Glutamatergic neuron (in vitro differentiated cells): ENCODE measurements at places on chromosomes 7 and 10. TPM values are rescaled to one million over a fixed set of nuclear protein-coding genes. Genes with fewer than 3 reads are reported as not detected.

GRCh38 chr7:1762238-1762945 is 92.3 kb downstream of the ELFN1 start:
- DNase-seq: no peak

DNA sequence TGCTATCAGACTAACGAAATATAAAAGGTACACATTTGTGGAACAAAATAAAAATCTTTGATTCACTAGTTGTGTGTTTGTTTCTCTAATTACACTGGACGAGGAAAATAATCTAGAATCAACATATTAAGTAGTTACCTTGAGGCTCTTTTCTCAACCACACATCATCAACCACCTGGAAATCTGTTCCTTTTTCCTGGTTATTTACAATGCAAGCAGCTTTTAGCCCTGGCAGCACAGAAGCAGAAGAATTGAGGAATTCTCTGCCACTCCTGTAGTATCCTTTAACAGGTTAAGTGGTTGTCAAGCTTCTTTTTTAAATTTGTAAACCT is 23.7 kb downstream of the NUP42 start:
- no peak for DNase-seq

- no peak for DNase-seq
Measured at GRCh38 chr7:25849500-25850184, 302.4 kb upstream of the NFE2L3 start.

- no peak for DNase-seq
Measured at GRCh38 chr10:31476088-31476487, 157.1 kb downstream of the ZEB1 start.

GRCh38 chr10:124521429-124521871 is 59.8 kb downstream of the LHPP start:
- no peak for DNase-seq

OR2A7 gene
- total RNA-seq: 0.22 TPM

DNA sequence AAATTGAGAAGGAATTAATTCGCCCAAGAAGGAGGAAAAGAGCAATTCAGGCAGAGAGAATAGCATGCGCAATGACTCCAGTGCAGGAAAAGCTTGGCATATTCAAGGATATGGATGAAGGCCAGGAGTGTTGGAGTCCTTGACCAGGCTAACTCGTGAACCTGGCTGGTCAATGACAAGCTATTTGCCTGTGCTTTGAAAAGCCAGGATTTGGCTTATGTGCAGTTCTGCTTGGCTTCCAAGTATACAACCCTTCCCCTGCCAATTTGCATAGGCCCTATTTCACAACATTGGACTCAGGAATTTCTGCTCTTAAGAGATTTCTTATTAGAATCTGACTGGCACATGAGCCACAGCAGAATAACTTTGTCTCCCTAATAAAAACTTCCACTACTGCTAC is 72.3 kb upstream of the SP8 start:
- no peak for DNase-seq

STEAP4 gene
- total RNA-seq: not detected

DNA sequence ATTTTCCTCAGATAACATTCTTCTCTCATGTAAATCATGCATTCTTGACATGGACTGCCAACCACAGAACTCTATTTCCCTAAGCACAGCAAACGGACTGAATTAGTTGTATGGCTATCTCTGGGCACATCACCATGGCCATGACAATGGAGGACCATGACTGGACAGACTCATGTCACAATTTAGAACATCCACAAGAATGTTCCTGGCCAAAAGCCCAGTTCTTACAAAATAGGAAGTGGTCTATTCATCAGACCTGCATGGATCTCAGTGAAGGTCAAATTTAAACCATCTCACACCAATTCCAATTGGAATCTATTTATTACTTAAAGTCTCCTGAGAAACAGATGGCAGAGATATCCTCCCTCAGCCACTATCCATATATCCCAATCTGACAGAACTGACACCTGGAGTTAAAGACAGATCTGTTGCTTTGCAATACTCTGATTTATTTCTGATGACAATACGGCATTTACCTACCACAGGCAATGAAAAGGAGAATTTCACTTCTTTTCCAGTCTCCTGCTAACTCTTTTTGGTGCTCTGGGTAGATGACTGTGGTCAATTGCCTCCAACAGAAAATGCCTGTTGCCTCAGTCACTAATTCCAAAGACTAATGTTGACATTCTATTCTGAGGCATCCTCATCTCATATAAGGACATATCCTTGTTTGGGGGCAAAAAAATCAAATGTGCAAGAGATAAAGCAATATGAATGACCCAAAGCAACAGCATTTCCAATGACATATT is 254.8 kb downstream of the HTR7 start:
- no peak for DNase-seq

MACC1 gene
- 0.29 TPM for total RNA-seq

HOXA2 gene
- not detected for total RNA-seq

- DNase-seq: peak; percentile 14
Measured at GRCh38 chr10:100808876-100809275, 63.5 kb downstream of the PAX2 start.

- DNase-seq: no peak
Measured at GRCh38 chr7:69610374-69611084, 12.3 kb downstream of the AUTS2 start.

DNA sequence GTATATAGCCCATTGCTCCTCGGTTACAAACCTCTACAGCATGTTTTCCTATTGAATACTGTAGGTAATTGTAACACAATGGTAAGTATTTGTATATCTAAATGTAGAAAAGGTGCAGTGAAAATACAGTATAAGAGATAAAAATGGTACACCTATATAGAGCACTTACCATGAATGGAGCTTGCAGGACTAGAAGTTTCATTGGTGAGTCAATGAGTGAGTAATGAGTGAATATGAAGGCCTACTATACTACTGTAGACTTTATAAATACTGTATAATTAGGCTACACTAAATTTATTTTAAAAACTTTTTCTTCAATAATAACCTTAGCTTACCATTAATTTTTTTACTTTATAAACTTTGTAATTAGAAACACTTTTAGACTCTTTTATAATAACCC is 239.7 kb downstream of the CDK14 start:
- no peak for DNase-seq

MPP7 gene
- total RNA-seq: 19.0 TPM

DNA sequence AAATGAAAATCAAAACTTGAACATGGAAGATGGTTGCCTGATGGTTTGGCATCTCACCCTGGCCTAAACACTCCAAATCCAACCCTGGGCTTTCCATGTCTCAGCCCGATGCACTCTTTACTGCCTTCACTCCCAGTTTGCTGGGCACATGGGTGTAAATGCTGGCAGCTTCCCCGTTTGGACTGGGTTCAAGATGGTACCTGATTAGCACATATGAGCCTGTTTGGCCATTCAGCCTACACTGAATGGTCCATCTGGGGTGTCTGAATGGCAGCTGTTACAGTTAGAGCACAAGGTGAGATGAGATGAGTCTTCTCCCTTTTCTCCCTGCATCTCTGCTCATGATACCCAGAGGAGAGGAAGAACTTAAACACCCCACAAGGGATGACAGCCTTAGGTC is 37.1 kb downstream of the ATXN7L1 start:
- no peak for DNase-seq

CNPY1 gene
- not detected for total RNA-seq

DNA sequence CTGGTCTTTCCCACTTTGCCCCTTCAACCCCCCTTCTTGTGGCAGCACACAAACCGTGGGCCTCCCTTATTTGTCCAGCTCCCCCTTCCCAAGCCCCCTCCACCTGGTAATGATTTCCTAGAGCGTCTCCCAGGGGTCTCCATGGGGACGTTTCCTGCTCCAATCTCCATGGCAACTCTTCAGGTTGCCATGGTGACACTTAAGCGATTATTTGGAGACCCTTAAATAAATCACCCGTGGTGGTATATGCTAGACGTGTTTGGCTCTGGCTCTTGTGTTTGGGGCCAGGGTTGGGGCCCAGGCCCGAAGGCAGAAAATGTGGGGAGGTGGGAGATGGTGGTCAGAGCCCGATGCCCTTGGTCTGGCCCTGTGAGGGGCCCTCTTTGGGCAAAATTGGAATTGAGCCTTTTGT is 41.1 kb upstream of the DLG5 start:
- peak; percentile 26 for DNase-seq

DNA sequence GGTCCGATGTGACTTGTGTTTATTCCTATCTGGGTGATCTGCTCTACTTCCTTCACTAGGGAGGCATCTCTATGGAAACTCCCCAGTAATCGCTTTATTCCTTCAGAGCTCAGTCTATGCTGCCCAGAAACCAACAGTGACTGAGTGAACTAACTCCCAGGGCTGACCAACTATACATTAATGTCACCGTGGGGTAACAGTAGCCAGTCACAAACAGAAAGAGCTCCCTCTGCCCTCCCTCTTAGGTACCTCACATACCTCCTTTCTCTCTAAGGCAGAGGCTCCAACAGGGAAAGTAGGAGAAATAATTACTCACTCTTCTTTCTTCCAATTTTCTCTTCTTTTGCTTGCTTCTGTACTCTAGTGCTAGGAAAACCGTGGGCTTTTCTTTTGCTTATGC is 855.0 kb downstream of the REEP3 start:
- no peak for DNase-seq

NEBL gene
- 0.74 TPM for total RNA-seq

GRCh38 chr7:36677769-36678437 is 46.4 kb downstream of the AOAH start:
- no peak for DNase-seq

SEMA3A gene
- total RNA-seq: 16.3 TPM

DNA sequence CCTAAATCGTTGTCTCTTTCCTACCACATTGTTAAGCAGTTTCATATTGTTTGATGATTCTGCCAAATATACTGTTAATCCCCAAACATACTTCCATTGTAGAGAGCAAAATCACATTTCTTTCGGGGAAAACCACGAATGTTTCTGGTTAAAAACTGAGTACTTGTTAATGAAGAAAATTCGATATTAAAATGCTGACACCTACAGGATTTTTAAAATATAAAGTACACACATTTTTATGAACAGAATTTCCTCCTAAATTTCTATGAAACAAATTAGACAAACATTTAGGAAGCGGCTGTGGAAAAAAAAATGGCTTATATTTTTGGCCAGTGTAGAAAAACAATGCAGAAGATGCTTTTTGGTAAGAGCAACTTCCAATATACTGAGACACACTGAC is 68.8 kb downstream of the IDE start:
- no peak for DNase-seq

CAMK2B gene
- 55.1 TPM for total RNA-seq

HNRNPH3 gene
- 194 TPM for total RNA-seq

DNA sequence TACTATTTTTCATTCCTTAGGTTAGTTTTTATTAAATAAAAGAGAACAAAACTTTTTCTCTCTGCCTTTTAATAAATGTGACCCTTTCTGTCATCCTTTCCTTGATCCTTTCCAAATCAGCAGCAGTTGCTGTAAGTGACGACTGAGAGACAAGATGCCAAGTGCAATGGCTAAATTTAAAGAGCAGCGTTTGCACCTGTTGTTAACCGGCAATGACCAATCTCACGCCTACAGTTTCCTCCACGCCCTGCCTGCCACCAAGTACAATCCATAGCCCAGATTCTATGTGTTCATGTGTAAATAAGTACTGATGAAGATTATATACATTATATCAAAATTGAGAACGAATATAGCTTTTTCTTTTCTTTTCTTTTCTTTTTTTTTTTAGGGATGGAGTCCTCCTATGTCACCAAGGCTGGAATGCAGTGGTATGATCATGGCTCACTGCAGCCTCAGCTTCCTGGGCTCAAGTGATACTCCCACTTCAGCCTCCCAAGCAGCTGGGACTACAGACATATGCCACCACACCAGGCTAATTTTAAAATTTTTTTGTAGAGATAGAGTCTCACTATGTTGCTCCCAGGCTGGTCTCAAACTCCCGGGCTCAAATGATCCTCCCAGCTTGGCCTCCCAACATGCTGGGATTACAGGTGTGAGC is 6.5 kb upstream of the MCU start:
- DNase-seq: no peak

- no peak for DNase-seq
Measured at GRCh38 chr7:35035511-35035961, 1.7 kb downstream of the DPY19L1 start.

FKBP9 gene
- total RNA-seq: 90.7 TPM

PAPOLB gene
- total RNA-seq: 1.2 TPM

DNA sequence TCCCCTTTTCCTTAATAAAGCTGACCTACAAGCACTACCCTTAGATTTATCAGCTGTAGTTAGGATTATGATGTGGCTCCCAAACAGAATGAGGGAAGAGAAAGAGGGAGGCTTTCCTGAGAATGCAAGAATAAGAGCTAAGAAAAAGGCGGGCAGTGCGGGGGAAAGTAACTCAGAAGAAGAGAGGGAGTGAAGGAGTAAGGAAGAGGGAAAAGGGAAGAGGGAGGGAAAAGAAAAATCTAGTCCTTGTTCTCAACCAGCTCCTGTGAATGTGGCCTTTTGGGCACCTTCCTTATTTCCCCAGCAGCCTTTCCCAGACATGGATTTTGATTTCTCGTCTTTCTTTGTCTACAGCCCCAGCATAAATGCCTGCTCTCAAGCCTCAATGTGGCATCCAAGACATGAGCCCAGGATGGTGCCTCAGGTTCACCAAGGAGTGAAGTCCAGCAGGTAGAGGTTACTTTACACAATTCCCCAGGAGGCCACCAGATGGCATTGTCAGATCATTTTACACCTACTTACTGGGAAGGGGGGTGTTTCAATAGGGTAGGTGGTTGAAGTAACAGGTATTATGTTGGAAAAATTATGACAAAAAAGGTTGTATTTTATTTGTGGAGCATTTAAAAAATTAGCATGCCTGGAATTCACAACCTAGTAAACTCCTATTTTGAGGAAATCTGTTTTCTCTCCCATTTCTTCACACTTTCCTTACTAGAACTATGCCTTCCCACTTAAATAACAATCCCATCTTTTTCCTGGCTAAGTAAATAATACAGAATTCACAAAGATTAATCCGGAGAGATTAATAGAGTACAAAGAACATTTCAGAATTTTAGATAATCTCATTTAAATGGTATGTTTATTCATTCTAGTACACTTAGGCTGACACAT is 106.5 kb downstream of the HTR7 start:
- DNase-seq: peak; percentile 56

GRCh38 chr10:28470873-28471651 is 61.9 kb upstream of the WAC start:
- DNase-seq: no peak

PNLIPRP1 gene
- total RNA-seq: not detected

DNA sequence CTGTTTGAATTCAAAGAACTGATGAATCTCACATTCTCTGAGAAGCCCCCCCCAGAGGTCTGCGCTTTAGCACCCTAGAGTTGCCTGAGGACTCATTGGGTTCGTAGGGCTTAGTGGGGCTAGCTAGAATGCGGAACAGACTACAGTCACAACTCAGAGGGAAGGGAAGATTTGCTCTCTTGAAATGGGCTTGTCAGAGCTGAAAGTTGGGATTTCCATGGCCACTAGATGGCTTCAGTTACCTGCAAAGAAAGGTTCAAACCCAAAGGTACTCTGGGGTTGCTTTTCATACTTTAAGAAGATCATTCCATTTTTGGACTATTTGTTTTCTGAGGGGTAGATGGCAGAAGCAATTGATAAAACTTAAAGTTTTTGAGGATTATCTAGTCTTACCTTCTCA is 205.0 kb downstream of the BBS9 start:
- DNase-seq: no peak

ODAD2 gene
- not detected for total RNA-seq

DOCK4 gene
- total RNA-seq: 60.3 TPM

FKBP6 gene
- total RNA-seq: not detected
